H1 (cell line): ENCODE measurements at places on chromosomes 2 and 18.

- no peak for DNase-seq
These were observed 175.6 kb downstream of the PRKCE start for GRCh38 chr2:45826884-45827635.

DNA sequence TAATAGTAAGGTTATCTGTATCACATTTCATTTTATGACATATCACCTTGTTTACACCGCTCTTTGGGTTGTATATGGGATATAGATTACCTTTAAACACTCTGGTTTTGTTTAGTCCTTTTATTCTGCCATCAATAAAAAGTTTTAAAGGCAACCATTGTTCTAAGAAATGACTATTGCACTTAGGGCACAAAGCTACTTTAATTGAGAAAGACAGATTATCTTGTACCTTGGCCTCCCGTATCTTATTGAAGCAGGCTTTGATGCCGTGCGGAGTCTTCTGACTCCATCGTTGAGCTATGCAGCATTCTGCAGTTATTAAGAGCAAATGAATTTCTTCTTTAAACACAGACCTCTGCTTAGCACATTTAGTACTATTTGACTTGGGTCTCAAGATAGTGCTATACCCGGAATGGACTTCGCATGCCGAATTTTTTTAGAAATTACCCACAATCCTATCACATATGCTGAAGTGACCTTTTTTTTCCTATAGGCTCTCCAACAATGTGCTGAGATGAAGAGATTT is 16.7 kb downstream of the PKDCC start:
- no peak for DNase-seq

DNA sequence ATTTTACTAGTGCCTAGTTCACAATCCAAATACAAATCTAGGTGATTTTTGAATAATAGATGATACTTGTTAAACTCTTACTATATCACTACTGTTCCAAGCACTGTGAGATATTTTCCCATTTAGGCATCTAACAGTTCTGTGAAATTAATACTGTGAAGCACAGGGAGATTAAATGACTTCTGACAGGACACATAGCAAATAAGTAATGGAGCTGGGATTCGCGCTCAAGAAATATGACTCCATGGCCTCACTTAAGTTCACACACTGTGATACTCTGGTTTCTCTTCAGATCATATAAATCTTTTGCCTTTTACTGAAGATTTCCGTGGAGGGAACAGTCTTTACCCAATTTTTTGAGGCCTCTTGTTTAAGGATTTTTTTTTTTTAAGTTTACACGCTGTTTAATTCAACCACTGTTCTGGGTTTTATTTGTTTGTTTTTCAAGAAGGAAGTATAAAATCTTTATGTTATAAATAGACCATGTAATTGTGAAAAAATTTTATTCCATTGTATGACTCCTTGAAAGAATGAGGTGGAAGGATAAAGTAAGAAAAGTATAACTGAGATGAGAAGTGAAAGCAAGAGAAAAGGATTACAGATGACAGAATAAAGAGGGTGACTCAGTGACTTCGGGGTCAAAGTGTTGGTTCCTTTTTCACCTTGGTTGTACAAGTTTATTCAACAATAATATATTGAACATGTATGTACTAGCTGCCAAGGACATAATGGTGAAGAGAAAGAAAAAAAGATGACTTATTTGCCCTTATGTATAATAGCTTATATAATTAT is 30.2 kb downstream of the RBM45 start:
- DNase-seq, result no peak

- DNase-seq, result no peak
These were observed 1559.3 kb upstream of the ZEB2 start for GRCh38 chr2:146079216-146079615.

- DNase-seq, result no peak
These were observed 105.5 kb upstream of the RGPD4 start for GRCh38 chr2:107721178-107721577.

DNA sequence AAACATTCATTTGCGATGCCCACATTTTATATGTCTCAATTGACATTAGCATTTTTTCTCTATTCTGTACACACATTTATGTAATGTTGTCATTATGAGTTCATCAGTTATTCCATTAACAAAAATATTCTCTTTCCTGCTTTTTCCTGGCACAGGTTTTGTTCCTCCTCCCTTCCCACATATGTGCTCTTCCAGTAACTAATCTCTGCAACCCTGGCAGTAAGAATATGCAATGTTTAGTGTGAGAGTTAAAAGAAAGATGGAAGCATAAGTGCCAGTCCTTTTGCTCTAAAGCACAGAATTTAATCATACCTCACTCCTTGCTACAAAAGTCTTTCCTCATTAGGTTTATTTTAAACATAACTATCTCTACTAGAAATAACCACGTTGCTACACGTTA is 155.8 kb upstream of the ERBB4 start:
- no peak for DNase-seq

DNA sequence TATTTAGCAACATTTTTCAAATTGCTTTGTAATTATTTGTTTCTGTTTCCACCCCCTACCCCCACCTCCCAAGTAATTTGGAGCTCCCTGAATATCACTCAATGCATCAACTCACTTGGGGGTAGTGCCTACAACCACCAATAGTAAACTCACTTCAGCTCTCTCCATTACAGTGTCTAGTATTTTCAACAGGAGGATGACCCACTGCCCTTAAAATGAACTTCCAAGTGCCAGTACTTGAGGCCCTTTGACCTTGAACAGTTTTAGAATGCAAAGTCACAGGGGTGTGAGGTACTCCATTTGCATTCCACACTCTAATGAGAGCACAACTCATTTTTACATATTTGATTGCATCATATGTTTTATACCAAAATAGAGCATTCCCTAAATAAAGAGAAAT is 523.0 kb downstream of the ERBB4 start:
- DNase-seq, result no peak

- DNase-seq, result no peak
These were observed 151.3 kb upstream of the NCK2 start for GRCh38 chr2:105593221-105593967.

DNA sequence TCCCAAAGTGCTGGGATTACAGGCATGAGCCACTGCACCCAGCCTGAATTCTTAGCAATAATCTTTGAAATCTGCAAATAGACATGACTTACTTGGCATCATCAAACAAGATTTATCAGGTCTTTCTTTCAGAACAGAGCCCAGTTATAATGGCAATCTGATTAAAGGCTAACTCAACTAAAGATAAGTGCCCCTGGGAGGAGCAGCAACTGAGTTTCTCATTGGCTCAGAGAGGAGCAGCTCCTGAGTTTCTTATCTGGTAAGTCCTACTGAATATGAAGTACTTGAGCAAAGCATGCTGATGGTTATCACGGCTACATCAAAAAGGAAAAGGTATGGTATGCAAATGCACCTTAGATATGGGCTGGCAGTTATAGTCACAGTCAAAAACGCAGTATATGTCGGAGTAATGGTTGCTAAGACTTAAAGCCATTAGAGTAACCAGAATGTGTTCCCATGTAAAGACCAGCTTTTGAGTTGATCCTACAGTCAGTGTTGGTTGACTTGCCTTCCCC is 15.0 kb upstream of the AP1S3 start:
- DNase-seq, result no peak

- no peak for DNase-seq
These were observed 11.2 kb downstream of the EFR3B start for GRCh38 chr2:25053041-25053440.

DNA sequence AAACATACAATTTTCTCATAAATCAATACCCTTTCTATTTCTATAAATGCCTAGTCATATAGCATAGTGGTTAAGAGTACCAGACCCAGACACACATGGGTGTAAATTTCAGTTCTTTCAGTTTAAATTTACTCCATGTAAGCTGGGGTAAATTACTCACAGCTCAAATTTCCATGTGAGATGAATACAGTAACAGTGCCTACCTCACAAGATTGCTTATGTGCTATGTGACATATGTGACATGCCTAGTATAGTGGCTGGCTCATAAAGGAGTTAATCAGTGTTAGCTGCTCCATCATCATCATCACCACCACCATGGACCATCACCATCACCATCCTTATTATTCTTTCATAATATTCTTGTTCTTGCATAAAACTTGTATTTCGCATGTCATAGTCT is 61.6 kb upstream of the CD302 start:
- DNase-seq, result no peak

DNA sequence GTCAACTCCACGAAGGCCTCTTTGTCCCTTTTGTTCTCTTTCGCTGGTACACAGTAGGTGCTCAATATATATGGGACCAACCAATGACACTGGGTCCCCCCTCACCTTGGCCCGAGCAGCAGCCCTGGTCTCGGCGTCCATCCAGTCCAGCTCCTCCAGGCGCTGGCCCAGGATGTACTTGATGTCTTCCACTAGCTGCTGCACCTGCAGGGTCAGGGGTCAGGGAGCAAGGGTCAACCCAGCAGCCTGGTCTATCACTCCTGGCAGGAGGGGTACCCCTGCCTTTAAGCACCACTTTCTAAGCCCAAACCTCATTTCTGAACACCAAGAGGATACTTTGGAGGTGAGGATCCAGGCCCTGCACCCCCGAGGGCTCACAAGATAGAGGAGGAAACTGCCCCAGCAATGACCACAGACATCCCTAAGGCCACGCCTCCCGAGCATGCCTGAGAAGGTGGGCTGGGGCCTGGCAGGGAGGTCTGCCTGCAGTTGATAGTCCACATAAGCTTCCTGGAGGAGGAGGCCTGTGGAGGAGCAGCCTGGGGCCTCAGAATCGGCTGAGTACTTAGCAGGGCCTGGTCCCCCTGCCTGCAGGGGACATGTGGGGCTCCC is 4.2 kb downstream of the ECEL1 start:
- DNase-seq, result no peak

DNA sequence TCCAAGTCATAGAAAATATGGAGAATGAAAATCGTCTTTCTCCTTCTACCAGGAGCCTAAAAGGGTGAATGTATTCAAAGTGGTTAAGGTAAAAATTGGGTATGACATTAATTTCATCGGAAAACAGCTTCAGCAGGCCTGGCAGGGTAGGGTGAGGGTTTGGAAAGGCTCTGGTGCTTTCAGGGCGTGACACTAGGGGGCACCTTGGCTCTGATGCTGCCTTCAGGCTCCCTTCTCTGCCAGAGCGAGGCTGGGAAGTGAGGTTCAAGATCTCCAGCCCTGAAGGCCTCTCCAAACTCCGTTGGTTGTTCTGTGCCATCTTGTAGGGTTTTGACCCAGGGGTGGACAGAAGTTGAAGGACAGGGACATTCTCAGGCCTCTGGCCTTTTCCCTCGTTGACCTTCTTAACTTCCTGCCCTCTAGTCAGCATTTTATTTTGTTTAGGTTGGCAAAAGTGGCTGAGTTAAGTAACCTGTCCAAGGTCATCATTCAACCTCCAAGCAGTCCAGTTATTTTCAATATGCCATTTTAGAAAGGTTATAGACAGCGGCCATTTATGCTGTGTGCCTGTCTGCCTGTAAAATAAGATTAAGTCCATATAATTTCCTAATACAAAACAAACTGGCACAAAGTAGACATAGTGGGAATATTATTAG is 40.3 kb downstream of the EML6 start:
- DNase-seq, result peak; percentile 60

GRCh38 chr18:48662011-48662661 is 123.3 kb downstream of the CTIF start:
- DNase-seq, result no peak

DNA sequence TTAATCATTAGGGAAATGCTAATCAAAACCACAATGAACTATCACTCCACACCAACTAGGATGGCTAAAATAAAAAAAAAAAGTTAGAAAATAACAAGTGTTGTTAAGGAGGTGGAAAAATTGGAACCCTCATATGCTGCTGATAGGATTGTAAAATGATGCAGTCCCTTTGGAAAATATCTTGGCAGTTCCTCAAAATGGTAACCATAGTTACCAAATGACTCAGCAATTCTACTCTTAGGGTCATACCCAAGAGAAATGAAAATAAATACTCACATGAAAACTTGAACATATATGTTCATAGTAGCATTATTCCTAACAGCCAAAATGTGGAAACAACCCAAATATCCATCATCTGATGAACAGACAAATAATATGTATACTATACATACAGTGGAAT is 15.7 kb upstream of the ACVR2A start:
- no peak for DNase-seq

- DNase-seq, result no peak
These were observed 85.8 kb upstream of the MSH6 start for GRCh38 chr2:47697000-47697601.

DNA sequence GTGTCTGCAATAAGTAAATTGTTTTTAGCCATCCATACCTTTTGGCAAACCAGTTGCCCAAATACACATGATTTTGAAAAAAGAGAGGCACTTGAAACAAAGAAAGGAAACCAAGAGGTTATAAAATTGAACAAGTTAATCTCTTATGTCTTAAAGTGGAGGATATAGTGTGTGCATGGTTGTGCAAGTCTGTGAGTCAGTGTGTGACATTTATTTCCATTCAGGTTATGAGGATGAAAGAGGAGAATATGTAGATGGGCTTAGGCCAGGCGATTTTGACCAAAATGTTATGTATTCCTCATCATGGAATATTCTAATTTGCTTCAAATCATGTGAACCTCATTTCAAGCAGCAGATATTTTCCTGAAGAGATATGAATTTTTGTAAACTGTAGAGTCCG is 123.3 kb downstream of the SETBP1 start:
- DNase-seq, result no peak

- DNase-seq, result no peak
These were observed 262.5 kb downstream of the GALR1 start for GRCh38 chr18:77512152-77512551.

DNA sequence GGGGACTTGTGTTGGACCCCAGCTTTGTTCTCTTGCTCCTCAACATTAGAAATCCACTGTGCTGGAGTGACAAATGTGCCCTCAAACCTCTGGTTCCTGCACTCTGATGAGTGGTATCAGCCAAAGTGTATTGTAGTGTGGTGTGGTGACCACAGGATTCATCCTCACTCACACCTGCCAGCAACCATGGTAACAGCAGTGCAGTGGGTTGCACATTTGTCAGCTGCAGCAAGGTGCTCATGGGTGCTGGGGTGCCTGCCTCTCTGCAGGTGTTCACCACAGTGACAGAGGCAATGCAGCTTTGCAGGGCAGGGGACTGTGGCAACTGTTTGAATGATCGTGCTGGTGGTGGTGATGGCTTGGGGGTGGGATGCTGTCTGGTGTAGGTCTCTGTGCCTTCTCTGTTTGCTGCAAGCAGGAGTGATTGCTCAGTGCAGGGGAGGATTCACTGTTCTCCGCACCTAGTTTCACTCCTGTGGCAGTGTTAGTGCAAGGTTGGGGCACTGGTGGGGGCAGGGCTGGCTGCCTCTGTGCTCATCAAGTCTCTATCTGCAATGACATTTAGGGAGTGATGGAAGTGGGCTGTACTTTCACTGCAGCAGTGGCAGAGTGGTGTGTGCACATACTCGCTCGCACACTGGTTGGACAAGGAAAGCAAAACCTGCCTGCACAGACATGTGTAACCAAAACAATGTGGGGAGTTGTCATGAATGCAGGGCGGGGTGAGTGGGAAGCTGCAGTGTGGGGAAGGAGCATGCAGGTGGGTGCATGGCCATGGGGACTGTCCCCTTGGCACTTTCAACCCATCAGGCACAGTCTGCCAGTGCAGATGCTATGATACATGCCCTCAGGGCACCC is 301.1 kb downstream of the PIK3C3 start:
- no peak for DNase-seq
